ENCODE measurements at places on chromosomes 3 and 15. TPM values are rescaled to one million over a fixed set of nuclear protein-coding genes. Genes with fewer than 3 reads are reported as not detected.

HHATL gene
- total RNA-seq: not detected

HRH1 gene
- 13.8 TPM for total RNA-seq

CCR9 gene
- not detected for total RNA-seq

CCDC191 gene
- total RNA-seq: 1.4 TPM

MAGEL2 gene
- 0.05 TPM for total RNA-seq

POPDC2 gene
- total RNA-seq: 3.8 TPM

EDEM1 gene
- total RNA-seq: 54.6 TPM

CADPS gene
- total RNA-seq: not detected

CAV3 gene
- not detected for total RNA-seq

TUSC7 gene
- total RNA-seq: not detected

NR2E3 gene
- total RNA-seq: not detected

TNNC1 gene
- total RNA-seq: not detected

P2RY13 gene
- total RNA-seq: not detected

DLL4 gene
- 3.3 TPM for total RNA-seq

ITPKA gene
- total RNA-seq: 1.1 TPM

PIK3R4 gene
- total RNA-seq: 40.3 TPM

NFKBIZ gene
- total RNA-seq: 11.5 TPM

RTP3 gene
- not detected for total RNA-seq

PGBD4 gene
- total RNA-seq: 1.3 TPM

LRRC2 gene
- 0.37 TPM for total RNA-seq

NXPE3 gene
- 25.3 TPM for total RNA-seq

CPN2 gene
- total RNA-seq: not detected

GOLGA6A gene
- total RNA-seq: not detected

RNF13 gene
- 53.4 TPM for total RNA-seq

CCRL2 gene
- total RNA-seq: 0.62 TPM

TMEM207 gene
- not detected for total RNA-seq

GRM2 gene
- not detected for total RNA-seq

SEMA6D gene
- total RNA-seq: 3.7 TPM

All from cardiac ventricle fibroblast (primary cell).